ENCODE measurements at places on chromosomes 5 and 9.

GRCh38 chr9:134187110-134187531, 22.8 kb upstream of the RNU6ATAC start:
- DNase-seq: no peak

GRCh38 chr9:130058887-130059286, 5.2 kb downstream of the GPR107 start:
- no peak for DNase-seq

- no peak for DNase-seq
These were observed 204.1 kb downstream of the MEF2C start for GRCh38 chr5:88678770-88679381.

DNA sequence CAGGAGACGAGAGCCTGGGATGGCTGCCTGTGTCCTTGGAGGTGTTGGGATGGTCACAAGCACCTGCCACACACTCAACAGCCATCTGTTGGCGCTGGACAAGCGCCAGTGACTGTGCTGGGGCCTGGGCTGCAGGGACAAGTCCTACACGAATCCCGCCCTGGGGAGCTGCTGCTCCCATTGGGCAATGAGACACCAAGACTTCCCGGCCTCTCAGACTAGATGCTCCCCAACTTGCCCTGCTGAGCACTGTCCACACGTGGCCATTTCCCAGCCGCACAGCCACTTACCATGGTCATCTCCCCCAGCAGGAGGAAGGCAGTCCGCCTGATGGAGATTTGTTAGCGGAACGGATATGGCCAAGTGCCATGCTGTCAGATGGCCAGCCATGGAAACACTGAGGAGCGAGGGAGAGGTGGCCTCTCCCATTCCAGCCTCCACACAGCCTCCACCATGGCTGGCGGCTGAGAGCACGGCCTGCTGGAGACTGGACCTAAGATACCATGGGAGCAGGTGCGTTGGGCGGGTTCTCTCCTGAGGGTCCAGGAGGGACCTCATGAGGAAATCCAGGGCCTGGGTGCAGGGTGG, 43.9 kb downstream of the PRRT1B start:
- DNase-seq: no peak

DNA sequence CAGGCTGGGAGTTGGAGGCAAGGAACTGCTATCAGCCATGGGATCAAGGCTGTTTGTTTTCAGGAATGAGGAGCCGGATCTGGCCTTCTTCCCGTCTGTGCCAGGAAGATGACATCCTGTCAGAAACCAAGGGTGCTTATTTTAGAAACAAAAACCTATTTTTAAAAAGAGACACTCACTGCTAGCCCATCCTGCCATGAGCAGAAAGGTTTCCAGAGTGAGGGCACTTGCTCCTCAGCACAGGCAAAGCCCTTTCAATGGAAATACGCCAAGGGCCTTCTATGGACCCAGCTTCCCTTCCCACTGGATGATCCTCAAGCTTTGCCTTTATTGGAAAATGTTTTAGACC, 132.6 kb upstream of the FSTL4 start:
- no peak for DNase-seq

DNA sequence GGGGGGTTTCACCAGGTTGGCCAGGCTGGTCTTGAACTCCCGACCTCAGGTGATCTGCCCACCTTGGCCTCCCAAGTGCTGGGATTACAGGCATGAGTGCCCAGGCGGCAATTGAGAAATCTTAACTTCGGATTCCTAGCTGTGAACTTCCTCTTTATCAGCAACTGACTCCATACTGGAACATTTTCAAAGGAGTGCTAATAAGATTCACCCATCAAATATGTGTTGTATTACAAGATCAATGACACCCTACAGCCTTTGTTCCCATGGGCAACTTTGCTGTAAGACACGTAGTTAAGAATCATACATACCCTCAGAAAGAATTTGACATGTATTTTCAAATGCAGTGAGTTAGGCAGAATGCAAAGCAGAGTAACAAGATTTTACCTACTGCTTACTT, 23.1 kb upstream of the ACOT12 start:
- no peak for DNase-seq

DNA sequence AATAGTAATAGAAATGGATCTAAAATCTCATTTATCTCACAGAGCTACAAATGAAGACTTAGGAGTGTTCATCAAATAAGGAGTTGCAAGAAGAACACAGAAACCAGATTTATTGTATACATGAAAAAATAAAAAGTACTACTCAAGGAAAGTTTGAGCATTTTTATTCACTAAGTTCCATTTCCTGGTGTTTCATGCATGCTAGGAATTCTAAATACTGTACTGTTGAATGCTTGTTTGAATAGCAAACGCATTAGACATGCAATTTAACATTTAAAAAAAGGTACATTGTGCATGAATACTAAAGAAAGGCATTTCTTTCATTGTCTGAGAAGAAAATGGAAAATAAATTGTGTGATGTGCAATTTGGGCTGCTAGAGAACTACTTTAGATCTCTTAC, 52.1 kb downstream of the C6 start:
- peak; percentile 20 for DNase-seq

GRCh38 chr5:179494774-179495526, 55.4 kb upstream of the RUFY1 start:
- no peak for DNase-seq

- peak; percentile 25 for DNase-seq
These were observed 7.5 kb downstream of the NDFIP1 start for GRCh38 chr5:142115937-142116614.

GRCh38 chr5:72920690-72921502, 34.9 kb upstream of the FCHO2 start:
- DNase-seq: peak; percentile 28

DNA sequence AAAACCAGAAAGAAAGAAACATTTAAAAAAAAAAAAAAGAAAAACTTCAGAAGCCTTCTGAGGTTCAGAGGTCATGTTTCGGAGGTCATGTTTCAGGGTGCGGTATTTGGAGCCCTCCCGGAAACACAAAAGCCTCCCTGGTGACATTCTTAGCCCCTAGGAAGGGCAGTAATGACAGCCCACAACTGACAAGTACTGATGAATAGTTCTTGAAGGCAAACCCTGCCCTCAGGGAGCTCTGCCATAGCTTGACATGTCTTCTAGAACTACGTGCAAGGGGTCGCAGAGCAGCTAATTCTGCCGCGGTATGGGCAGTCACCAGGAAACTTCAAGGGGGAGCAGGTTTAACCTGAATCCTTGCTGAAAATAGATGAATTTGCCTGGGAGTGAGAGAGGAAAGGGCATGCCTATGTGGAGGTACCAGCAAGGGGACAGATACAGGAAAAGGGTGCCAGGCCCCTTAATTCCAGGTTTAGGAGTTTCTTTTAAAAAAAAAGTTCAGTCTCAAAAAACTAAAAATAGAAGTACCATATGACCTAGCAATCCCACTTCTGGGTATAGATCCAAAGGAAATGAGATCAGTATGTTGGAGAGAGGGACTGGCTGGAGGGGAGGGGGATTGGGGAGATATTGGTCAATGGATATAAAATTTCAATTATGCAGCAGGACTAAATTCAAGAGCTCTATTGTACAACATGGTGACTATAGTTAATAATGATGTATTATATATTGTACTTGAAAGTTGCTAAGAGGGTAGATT, 98.4 kb downstream of the C9orf152 start:
- DNase-seq: no peak

DNA sequence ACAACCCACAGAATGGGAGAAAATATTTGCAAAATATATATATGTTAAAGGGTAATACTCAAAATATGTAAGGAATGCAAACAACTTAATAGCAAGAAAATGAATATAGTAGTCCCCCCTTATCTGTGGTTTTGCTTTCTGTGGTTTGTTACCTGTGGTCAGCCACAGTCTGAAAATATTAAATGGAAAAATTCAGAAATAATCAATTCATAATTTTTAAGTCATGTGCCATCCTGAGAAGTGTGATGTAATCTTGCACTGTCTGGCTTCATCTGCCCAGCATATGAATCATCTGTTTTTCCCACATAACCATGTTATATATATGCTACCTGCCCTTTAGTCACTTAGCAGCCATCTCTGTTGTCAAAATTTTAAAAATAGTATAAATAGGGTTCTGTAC, 11.7 kb downstream of the CER1 start:
- peak; percentile 9 for DNase-seq

DNA sequence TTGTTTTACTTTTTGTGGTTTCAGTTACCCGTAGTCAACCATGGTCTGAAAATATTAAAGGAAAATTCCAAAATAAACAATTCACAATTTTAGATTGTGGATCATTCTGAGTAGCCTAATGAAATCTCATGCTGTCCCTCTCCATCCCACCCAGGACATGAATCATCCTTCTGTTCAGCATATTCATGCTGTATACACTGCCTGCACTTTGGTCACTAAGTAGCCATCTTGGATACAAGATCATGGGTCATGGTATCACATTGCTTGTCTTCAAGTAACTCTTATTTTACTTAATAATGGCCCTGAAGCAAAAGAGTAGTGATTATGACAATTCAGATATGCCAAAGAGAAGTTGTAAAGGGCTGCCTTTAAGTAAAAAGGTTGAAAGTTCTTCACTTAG, 536.5 kb upstream of the ACO1 start:
- no peak for DNase-seq

GRCh38 chr5:108259306-108259705, 122.6 kb downstream of the FBXL17 start:
- DNase-seq: peak; percentile 27

DNA sequence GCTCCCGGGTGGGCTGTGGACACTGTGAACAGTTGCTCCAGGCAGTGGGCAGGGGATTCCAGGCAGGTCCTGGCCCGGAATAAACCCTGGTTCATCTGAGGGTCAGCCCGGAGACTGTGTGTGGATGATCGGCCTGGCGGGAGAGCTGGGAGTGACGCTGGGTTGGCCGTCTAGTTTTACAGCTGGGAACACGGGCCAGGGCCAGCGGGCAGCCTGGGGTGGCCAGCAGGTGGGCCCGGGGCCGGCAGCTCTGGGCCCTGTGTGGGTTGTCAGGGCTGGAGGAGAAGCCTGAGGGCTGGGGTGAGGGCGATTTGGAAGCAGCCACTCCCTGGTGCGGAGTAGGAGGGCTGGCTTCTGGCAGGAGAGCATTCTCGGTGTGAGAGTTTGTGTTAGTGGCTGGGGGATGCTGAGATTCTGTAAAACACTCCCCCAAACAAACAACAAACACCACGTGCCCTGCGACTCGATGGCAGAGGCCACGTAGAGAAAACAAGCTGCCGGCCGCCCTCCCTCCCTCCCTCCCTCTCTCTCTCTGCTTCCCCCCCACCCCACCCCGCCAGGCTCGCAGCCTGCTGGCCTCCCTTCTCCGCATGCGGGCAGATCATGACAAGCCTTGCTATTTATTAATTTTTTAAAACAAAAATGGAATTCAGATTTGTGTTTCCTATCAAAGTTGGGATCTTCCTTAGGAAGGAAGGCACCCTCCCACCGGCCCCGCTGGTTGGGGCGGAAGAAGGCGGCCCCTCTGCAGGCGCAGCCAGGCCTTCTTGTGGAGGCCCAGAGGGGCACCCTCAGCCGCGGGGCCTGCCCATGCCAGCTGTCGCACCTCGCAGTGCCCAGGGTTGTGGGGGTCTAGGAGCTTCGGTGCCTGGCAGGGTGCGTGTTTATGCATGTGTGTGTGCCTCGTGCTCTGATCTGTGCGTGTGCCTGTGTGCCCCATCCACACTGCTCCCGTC, 49.5 kb downstream of the RXRA start:
- DNase-seq: peak; percentile 58

GRCh38 chr9:114425126-114425525, 37.3 kb upstream of the AKNA start:
- no peak for DNase-seq

DNA sequence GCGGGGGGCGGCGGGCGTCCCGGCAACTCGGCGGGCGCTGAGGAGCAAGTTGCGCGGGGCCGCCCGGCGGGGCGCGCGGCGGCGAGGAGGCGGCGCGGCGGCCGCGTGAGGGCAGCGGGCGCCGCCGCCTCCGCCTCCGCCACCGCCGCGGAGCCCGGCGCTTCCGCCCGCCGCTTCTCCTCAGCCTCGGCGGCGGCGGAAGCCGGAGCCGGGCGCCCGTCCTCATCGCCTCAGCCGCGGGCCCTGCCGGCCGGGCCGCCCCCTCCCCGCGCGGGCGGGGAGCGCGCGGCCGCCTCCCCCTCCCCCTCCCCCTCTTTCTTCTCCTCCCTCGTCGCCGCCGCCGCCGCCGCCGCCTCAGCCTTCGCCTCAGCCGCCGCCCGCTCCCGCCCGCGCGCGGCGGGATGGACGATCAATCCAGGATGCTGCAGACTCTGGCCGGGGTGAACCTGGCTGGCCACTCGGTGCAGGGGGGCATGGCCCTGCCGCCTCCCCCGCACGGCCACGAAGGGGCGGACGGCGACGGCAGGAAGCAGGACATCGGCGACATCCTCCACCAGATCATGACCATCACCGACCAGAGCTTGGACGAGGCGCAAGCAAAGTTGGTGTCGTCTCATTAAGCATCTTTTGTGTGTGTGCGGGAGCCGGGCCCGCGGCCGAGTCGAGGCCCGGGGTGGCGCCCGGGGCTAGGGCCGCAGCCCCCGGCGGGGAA, at the start of gene PBX3:
PBX3 (plus strand) TSS at position 321 of the 712 bp plus-strand sequence.
- DNase-seq: peak; percentile 72

- DNase-seq: no peak
These were observed 6.2 kb upstream of the TPM2 start for GRCh38 chr9:35695943-35696401.

DNA sequence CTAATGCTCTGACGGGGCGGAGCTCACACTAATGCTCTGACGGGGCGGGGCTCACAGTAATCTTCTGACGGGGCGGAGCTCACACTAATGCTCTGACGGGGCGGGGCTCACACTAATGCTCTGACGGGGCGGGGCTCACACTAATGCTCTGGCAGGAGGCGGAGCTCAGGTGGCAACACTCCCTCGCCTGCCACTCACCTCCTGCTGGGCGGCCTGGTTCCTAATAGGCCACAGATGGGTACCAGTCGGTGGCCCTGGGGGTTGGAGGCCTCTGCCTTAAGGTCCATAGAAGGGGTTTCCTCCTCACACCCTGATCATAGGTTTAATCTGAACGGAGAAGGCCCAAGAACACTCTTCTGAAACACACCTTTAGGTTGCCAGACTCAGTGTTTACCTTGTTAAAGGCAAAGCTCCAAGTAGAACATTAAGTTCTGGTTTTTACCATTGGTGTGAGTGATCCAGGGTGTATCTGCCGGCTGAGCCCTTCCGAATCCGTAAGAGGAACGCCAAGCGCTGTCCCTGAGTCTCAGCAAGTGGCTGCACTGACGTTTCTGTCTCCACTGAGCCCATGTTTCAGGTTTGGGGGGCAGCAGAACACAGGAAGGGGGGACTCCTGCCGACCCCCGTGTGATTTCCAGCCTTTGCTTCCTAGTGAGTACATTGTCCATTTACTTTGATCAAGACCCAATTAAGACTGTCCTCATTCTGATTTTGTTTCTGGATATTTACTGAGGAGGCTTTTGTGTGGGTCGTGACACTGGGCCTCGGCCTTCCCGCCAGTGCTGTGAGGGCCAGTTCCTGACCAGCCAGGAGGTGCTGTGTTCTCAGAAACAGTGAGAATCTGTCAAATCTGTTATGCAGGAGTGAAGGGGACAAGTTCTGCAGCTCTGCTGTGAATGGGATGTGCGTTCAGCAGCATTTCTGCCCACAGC, 24.6 kb upstream of the LRRC14B start:
- no peak for DNase-seq

GRCh38 chr9:99834474-99834873, 12.8 kb downstream of the NR4A3 start:
- no peak for DNase-seq

- no peak for DNase-seq
These were observed 370.1 kb upstream of the TLE4 start for GRCh38 chr9:79201636-79202035.

Measured in GM03348 (cell line).